Substantia nigra (tissue), 51 donors: ENCODE measurements at places on chromosomes 16 and 17.
A peak's percentile ranks its signal among the peaks of the same experiment; 100 is the strongest.

GRCh38 chr16:10660950-10661635, 33.6 kb downstream of the TEKT5 start:
- no peak for DNase-seq

GRCh38 chr17:29565643-29566472, 979 bp downstream of the ABHD15 start:
- DNase-seq: no peak

DNA sequence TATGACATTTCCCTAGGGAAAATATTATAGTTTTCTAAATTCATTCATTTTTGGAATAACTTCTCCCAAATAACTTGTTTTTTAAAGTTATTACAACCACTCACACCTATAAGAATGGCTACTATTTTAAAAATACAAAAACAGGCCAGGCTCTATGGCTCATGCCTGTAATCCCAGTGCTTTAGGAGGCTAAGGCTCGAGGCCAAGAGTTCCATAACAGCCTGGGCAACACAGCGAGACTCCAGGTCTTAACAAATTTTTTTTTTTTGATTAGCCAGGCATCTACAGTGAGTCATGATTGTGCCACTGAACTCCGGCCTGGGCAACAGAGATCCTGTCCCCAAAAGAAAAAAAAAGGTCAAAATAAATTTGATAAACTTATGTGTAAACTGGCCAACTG, 43.6 kb upstream of the YPEL2 start:
- no peak for DNase-seq

- DNase-seq: no peak
These were observed 32.8 kb downstream of the GPT2 start for GRCh38 chr16:46916980-46917379.

- DNase-seq: no peak
These were observed 77.5 kb downstream of the USP32 start for GRCh38 chr17:60314423-60314822.

DNA sequence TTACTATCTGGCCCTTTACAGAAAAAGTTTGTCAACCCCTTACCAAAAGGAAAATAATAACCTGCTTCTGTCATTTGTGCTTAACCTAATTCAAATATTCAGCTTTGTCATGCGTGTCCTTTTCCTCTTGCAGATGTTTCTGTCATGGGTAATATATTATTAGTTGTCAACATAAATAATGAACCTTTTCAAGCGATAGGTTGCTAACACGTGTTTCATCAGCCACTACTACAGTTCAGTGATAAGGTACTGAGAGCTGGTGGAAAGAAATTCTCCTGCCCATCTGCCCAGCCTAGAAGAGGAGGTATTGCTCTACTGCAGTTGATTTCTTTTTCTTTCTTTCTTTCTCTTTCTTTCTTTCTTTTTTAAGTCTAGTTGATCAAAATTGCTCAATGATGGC, 12.0 kb upstream of the SRSF1 start:
- no peak for DNase-seq

- peak; percentile 69 for DNase-seq
These were observed 5.8 kb upstream of the FASN start for GRCh38 chr17:82103553-82104451.

DNA sequence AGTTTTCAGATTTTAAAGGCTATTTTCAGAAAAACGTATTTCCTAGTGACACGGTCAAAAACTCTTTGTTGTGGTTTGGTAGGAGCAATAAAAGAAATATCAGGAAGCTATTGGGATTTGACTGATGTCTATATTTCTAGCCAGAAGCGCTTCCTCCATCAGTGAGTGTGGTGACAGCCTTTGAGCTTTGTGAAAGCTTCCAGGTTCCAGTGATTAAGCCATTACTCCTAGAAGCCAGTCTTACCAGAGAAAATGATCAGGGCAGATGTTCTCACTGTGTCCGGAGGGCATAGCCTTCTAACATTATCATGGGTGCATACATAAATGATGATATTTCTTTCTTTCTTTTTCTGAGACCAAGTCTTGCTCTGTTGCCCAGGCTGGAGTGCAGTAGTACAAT, 39.6 kb downstream of the MAP2K6 start:
- no peak for DNase-seq

GRCh38 chr17:78316867-78317789, 42.7 kb downstream of the SOCS3 start:
- no peak for DNase-seq

DNA sequence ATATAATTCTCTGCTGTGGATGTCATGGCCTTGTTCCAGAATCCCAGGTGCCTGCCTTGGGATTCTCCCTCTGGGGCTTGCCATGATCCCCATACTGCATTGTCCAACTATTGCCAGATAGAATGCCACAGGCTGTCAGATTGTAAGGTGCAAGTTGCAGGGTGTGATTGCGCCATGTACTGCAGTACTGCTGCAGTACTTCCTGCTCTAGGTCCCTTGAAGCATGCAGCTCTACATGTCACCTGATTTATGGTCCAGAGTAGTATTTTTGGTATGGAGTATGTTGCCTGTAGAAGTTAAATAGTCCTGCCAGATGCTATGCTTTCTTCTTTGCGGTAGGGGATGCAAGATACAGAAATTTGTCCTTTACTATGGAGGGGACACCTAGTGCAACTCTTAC, 7.0 kb upstream of the SLFN5 start:
- no peak for DNase-seq

DNA sequence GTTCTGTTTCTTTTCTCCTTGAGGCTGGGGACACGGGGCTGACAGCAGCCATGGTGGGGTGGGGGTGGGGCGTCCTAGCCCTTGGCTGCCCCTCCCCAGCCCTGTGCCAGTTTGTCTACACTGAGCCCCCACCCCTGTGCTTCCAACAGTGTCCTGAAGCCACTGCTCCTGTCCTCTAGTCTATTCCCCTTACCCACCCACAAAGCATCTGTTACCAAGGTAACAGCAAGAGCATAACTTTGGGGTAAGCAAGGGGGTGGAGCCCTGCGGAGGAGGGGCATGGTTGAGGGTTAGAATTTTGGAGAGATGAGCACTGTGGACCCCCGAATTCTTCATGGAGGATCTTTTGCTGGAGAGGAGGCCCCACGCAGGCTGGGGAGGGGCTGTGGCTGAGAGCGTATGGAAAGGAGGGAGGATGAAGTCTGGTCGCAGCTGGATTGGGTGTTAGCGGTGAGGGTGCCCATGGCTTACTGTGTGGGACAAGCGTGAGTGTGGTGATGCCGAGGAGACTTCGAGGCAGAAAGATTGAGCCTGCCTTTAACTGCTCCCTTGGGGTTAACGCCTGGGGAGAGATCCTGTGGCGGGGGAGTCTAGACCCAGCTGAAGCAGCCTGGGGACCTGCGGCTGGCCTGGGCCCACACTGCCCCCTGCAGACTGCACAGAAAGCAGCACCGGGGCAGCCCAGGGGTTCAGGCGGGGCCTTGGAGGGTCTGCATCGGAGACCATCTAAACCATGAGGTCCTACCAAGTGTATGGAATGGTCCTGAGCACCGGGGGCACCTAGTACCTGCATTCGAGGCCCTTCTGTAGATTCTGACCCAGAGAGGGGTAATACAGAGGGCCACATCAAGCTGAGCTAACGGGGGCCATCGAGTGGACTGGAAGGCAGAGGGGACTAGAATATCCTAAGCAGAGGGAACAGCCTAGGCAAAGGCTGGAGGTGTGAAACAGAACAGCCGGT, 6.1 kb upstream of the STAC2 start:
- DNase-seq: peak; percentile 23

DNA sequence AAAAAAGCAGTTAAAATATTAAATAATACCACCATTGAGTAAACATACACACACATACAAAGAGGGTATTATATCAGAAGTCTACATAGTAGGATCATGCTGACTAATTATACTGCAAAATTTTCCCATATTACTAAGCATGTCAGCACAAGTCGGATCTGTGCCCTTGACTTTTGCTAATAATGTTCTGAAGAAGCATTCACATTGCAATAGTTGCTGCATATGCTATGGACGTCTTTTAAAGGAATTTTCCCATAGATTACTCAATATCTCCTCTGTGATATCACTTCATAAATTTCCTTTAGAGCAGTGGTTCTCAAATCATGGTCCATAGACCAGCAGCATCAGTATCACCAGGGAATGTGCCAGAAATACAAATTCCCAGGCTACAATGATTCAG, 110.9 kb upstream of the NUDT7 start:
- DNase-seq: no peak

- no peak for DNase-seq
These were observed 94.9 kb downstream of the RBFOX3 start for GRCh38 chr17:79515646-79516571.

GRCh38 chr17:81278831-81279230, 16.3 kb downstream of the SLC38A10 start:
- DNase-seq: no peak

GRCh38 chr17:44997733-44998520, 29.8 kb upstream of the C1QL1 start:
- DNase-seq: no peak

DNA sequence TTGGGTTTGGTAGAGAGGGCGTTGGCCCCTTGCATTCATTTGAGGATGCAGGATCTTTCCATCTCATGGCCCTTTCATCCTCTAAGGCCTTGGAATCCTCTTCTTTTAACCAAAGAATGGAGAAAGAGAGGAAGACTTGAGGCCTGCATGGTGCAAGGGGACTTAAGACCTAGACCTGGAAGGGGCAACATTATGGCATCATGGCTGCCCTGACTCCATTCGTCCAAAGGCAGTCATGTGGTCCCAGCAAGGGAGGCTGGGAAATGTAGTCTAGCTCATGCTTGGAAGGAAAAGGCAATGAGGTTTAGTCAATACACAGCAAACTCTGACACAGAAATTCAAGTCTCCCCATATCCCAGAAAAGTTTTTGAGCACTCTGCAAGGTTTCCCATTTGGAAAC, 30.7 kb upstream of the CDRT4 start:
- DNase-seq: peak; percentile 31

GRCh38 chr16:12874186-12874585, 27.2 kb upstream of the SHISA9 start:
- no peak for DNase-seq

- DNase-seq: no peak
These were observed 119.2 kb downstream of the PITPNC1 start for GRCh38 chr17:67496286-67496685.

- no peak for DNase-seq
These were observed 37.6 kb downstream of the ZNF750 start for GRCh38 chr17:82802075-82802780.

GRCh38 chr17:74962622-74963394, 9.8 kb downstream of the HID1 start:
- DNase-seq: peak; percentile 81

DNA sequence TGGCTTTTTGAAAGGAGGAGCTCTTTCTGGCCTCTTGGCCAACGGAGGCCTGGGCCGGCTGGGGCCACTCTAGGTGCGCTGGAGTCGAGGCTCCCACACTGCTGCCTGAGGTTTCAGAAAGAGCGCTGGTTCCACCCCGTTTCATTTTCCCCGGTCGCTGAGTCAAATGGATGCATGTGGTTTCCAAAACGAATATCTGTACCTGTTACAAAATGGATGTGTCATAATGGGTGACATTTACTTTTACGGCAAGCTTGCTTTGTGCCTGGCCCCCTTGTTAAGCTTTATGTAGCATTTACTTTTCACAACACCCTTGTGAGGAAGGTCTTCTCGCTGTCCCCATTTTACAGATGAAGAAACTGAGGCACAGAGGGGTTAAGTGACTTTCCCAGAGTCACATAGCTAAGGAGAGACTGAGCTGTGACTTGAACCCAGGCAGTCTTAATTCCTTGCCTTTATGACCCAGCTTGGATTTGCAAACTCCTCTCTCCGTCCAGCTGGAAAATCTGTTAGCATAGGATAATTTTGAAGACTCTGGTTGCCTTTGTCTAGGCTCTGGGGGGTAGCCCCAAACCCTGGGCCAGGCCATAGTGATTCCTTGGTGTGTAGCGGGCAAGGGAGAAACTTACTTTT, 10.6 kb downstream of the KSR1 start:
- no peak for DNase-seq

DNA sequence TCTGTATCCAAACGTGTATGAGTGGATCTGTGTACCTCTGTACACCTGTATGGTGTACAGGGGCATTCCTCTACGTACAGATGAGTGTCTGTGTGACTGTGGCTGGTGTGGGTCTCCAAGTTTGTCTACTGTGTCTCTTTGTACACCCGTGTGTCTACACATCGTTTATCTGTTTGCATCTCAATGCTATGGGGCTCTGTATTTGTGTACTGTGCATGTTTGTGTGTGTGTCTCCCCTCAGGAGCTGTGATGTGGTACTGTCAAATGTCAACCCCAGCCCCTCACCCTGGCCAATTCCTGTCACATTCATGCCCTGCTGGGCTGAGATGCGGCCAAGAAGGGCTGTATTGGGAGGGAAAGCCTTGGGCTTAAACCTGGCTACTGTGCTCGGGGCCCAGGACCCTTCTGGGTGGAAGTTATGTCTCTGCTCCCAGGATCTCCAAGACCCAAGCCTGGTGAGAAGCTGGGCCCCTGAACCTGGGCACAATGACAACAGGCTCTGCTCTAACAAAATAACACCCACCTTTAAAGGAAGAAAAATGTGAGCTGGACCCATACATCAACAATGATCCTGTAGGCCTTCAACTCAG, 3.5 kb upstream of the NAGS start:
- DNase-seq: no peak

- DNase-seq: no peak
These were observed 3.2 kb downstream of the WIPI1 start for GRCh38 chr17:68453991-68454665.

GRCh38 chr17:69064476-69064875, 3.7 kb upstream of the ABCA9 start:
- DNase-seq: no peak

DNA sequence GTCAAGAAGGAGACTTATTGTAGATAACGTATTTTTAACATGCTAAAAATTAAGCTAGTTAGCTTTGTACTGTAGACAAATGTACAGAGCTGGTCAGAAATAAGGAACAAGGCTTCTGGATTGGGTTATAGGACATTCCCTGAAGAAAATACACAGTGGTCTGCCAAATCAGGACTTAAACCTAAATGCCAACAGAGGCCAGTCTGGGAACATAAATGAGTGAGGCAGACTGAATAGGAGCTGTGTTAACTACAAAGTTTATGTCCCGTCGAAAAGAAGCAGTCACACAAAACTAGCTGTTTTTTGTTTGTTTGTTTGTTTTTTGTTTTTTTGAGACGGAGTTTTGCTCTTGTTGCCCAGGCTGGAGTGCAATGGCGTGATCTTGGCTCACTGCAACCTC, 120.4 kb upstream of the C17orf78 start:
- no peak for DNase-seq

DNA sequence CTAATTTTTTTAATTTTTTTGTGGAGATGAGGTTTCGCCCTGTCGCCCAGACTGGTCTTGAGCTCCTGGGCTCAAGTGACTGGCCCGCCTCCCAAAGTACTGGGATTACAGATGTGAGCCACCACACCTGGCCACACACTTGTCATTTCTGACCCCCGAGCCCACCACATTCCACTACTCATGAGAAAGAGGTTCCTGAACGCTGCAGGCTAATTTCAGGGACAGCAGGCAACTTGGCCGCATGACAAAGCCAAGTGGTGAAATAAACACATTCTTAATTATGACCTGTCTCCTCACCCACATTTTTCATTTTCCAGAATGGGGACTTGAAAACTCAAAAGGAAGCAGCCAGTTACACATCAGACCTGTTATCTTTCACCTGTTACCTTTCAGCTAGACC, 114.5 kb downstream of the ABCC6 start:
- no peak for DNase-seq

- DNase-seq: no peak
These were observed 33.3 kb downstream of the CMTM3 start for GRCh38 chr16:66637806-66638205.

- DNase-seq: no peak
These were observed 17.2 kb downstream of the SKAP1 start for GRCh38 chr17:48412841-48413240.
